Daoy (cell line): ENCODE measurements at places on chromosomes 2 and 18.

- no peak for DNase-seq
These were observed 325.2 kb downstream of the OSR1 start for GRCh38 chr2:19033240-19033639.

- peak; percentile 32 for DNase-seq
These were observed 15.8 kb upstream of the IER3IP1 start for GRCh38 chr18:47191961-47192360.

GRCh38 chr2:12400543-12400942 is 316.2 kb upstream of the TRIB2 start:
- no peak for DNase-seq

DNA sequence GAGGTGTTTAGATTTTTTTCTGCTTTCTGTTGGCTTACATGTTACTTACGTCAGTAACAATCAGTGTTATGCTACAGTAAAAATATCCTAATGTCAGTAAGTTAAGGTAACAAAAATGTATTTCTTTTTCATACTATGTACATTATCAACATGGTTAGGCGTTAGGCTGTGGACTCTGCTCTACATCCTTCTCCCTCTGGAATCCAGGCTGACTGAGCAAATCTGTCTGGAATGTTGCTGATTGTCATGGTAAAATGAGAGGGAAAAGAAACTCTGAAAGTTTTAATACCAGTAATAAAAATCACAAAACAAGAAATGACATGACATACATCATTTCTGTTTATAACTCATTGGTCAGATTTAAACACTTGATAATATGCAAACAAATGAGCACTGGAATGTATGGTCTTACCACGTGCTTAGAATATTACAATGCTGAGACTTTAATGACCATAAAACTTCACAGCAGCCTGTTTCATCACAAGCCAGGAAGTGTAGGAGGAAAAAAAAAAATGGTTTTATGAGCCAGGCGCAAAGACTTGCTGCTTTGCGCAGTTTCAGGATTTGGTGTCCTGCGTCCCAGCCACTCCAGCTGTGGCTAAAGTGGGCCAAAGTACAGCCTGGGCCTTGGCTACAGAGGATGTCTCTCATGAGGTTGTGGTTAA is 252.4 kb downstream of the FSIP2 start:
- DNase-seq = peak; percentile 6

DNA sequence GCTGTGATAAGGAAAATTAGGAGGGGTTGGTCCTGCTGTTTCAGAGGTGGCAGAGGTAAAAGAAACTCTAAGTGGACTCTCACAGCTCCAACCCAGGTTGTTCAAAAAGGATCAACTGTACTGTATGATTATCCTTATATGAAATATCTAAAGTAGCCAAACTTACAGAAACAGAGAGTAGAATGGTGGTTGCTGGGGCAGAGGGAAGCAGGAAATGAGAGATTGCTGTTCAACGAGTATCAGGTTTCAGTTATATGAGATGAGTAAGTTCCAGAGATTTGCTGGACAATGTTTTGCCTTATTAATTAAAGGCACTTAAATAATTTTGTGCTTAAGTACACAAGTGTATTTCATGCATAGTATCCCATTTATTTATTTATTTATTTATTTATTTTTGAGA is 972.0 kb upstream of the LRRTM1 start:
- no peak for DNase-seq

- DNase-seq = no peak
These were observed 50.0 kb downstream of the SLC38A11 start for GRCh38 chr2:164905307-164905706.

GRCh38 chr2:69989009-69989408 is 27.6 kb upstream of the ASPRV1 start:
- DNase-seq = no peak

DNA sequence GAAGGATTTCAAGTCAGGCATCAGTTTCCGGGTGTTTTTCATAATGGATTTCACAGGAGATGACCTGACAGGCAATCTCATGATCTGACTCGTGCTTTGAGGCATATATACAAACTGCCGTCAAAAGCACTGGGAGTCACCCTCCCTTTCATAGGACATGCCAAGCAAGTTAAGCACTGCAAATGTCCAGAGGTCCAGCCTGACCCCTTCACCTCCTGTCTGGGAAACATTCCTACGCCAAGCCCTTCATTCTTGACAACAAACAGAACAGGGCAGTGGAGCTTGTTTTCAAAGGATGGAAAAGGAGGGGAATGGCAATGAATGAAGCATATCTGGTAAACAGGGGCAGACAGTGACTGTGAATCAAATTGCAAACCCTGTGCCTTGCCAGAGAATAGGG is 963.6 kb downstream of the BCL11A start:
- no peak for DNase-seq

GRCh38 chr2:123606631-123607030 is 418.5 kb upstream of the CNTNAP5 start:
- no peak for DNase-seq

DNA sequence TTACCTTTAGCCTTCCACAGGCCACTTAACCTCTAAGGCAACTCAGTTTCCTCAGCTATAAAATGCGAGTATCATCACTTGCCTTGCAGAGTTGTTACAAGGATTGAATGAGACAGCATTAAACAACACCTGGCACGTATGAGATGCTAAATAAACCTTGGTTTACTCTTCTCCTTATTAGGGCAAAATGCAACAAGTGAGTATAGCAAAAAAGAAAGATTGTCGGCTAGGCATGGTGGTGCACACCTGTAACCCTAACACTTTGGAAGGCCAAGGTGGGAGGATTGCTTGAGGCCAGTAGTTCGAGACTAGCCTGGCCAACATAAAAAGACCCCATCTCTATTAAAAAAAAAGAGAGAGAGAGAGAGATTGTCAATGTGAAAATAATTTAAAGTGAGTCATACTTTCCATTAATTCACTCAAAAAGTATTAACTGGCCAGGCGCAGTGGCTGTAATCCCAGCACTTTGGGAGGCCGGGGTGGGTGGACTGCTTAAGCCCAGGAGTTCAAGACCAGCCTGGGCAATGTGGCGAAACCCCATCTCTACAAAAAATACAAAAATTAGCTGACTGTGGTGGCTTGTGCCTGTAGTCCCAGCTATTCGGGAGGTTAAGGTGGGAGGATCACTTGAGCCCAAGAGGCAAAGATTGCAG is 8.0 kb downstream of the ATAD2B start:
- DNase-seq = no peak

GRCh38 chr2:74881176-74881575 is 47.2 kb downstream of the HK2 start:
- no peak for DNase-seq

- no peak for DNase-seq
These were observed 168.4 kb downstream of the LOXHD1 start for GRCh38 chr18:46488471-46489213.

- no peak for DNase-seq
These were observed 9.0 kb downstream of the FOXI3 start for GRCh38 chr2:88443353-88443938.

GRCh38 chr2:9440058-9440727 is 16.7 kb downstream of the CPSF3 start:
- no peak for DNase-seq

DNA sequence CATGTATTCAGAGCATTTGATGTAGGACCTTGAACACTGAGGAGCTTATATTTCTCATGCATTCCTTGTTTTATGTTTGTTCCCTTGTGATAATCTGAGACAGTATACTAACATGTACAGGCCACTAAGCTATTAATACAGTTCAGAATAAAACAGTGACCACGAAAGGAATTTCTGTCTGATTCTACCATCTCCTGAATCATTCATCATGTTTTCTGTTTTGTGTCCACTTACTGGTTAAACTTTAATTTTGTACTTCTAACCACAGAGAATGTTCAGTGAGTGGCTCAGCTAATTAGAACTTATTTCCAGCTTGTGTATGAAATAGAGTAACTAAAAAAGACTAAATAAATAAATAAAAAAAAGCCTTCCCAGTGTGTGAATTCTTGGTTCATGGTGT is 110.4 kb downstream of the LRP1B start:
- DNase-seq = no peak

DNA sequence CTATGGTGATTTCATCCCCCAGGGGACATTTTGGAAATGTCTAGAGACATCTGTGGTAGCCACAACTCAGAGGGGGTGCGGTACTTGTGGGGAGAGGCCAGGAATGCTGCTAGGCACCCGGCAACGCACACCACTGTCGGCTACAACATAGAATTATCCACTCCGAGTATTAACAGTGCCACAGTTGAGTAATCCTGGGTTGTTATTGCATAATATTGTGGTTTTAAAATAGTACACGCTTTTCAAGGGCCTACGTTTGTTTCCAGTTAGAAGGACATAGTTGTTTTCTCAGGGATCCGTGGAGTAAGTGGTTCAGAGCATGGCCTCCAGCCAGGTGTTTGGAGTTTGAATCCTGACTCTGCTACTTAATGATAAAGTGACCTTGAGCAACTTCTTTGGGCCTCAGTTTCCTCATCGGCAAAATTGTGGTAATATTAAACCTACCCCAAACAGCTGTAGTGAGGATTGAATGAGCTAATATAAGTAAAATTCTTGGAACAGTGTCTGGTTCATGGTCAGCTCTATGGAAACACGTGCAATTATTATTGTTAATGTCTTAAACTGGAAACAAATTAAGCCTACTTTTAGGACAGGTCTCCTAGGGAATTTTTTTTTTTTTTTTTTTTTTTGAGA is 24.5 kb downstream of the CYP27A1 start:
- DNase-seq = peak; percentile 96

DNA sequence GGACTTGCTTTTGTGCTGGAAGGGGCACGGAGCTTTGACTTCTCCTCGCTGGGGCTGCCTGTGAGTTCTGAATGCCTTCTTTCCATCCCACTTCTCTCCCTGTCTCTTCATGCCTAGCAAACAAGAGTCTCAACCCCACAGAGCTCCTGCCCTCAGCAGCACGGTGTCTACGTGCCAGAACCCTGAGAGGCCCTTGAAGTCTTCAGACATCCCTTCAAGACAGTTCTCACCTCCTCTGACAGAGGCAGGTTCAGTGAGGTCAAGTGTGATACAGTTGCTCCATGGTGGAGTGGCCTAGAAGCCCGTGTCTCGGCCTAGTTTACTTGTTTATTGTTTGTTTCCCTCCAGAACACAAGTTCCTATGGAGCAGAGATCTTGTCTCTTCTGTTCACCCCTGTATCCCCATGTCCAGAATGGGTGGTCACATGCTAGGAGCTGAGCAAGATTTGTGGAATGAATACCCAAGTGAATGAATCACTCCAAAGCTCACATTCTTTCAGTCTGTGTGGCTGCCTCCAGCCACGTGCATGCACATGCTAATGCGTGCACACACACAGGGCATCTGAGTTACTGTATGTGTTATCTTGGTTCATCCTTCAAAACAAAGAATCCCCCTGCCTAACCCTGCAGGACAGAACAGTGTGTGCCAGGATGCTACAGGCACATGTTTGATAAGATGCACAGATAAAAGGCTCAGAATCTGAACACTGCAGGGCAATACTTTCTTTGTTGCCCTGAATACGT is 391.6 kb downstream of the NBAS start:
- DNase-seq = peak; percentile 92

GRCh38 chr18:50091509-50092244 is 103.3 kb downstream of the MYO5B start:
- DNase-seq = no peak

DNA sequence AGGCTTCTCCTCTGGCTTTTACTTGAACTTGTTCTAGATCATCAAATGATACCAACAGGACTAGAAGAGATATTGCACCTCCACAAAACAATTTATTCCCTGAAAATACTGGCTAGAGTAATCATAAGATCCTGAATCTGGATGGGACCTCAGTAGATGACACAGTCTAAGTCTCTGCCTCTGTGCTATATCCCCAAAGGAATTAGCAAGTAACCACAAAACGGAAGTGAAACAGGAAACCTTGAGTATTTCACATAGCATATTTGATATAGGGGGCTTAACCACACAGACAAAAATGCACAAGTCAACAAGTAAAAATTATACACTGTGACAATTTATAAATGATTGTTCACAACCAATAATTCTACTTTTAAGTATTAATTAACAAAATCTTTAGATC is 456.9 kb upstream of the TNP1 start:
- peak; percentile 36 for DNase-seq

- no peak for DNase-seq
These were observed 1891.5 kb upstream of the PIK3C3 start for GRCh38 chr18:40063488-40063887.

GRCh38 chr2:127659408-127660290 is 13.7 kb downstream of the GPR17 start:
- no peak for DNase-seq

DNA sequence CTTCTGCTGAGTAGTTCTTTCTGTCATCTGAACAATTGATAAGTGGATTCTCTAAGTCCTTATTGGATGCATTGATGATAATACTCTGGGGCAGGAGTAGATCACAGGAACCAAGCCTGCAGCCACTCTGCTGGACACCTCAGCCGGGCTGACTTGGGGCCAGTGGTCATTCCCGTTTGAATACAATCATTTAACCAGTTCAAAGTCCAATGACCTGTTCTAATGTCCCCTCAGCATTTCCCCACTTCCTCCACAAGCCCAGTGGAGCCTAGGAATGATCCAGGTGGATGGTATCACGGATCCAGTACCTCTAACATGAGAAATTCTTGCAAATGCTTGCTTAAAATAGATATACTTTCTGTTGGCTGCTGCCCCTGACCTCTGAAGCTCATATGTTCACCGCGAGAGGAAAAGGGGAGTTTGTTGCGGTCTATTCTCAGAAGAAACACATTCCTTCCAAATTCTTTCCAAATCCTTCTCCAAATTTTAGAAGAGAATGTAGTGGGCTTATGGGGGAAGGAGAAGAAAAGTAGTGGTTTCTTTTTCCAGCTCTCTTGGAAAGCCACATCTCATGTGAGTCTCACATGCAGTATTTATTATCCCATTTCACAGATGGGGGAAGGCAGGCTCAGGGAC is 170.9 kb downstream of the INHBB start:
- no peak for DNase-seq

DNA sequence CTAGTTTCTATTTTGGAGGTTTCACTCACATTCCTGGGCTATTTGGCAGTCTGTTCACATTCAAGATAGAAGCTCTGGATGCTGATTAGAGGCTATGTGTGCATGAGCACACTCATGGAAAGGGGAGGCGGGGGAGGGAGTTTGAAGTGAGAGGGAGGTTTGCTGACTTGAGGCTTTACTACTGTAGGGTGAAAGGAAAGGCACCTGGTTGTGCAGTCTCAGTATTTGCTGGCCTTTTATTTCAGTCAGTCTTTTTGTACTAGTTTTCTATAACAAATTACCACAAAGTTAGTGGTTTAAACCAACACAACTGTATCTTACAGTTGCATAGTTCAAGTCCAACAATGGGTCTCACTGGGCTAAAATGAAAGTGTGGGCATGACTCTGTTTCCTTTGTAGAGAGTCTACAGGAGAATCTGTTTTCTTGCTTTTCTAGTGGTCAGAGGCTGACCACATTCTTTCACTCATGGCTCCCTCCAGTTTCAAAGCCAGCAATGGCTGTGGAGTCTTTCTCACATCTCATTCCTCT is 47.7 kb upstream of the NR4A2 start:
- DNase-seq = no peak

- DNase-seq = no peak
These were observed 72.1 kb upstream of the CCBE1 start for GRCh38 chr18:59769129-59769865.
